Activated naive CD8-positive, alpha-beta T cell treated with anti-CD3 and anti-CD28 coated beads, Interleukin-2, amount 50 U/mL, for 24 hours (primary cell): ENCODE measurements at places on chromosomes 4 and X.
A peak's percentile ranks its signal among the peaks of the same experiment; 100 is the strongest.

- no peaks in the 10 kb centered on the region for H3K36me3 ChIP-seq
- no peaks in the 10 kb centered on the region for H3K27me3 ChIP-seq
- no peak for DNase-seq
Measured at GRCh38 chr4:8786166-8786565, 85.5 kb downstream of the HMX1 start.

DNA sequence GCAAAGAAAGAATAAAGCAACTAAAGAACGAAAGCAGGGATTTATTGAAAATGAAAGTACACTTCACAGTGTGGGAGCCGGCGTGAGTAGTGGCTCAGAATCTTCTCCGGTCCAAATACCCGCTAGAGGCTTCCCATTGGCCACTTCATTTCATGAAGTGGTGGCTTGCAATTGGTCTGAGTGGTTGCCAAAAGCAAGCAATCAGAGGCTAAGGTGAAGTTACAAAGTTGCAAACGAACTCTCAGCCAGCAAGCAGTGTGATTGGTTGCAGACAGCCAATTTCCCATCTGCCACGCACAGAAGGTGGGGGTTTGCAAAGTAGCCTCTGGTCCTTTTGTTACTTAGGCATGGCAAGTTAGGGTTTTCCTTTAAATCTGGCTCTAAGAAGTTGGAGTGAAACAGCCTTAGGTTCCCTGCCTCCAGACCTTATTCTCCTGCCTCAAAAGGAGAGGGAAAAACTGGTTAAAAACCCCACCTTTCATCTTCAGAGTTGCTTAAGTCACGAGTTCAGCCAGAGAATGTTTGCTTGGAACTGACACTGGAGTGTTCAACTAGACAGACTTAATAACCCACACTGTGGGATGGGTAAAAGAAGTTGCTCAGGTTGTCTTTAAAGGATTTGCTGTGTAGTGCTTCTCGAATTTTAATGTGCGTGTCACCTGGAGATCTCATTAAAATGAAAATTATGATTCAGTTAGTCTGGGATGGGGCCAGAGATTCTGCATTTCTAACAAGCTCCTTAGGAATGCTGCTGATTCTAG is 6.9 kb upstream of the CLOCK start:
- H3K27me3 ChIP-seq: peaks cover 17% of the 10 kb centered on the region
- H3K4me1 ChIP-seq: peaks cover 25% of the 10 kb centered on the region
- DNase-seq: no peak
- H3K4me3 ChIP-seq: no peak overlapping the region
- no peak overlapping the region for H3K27ac ChIP-seq

- no peak for DNase-seq
- H3K27me3 ChIP-seq: peaks cover 22% of the 10 kb centered on the region
- no peaks in the 10 kb centered on the region for H3K36me3 ChIP-seq
- peaks cover 10% of the 10 kb centered on the region for H3K4me1 ChIP-seq
- no peak overlapping the region for H3K27ac ChIP-seq
Measured at GRCh38 chr4:110484767-110485166, 8.8 kb downstream of the ENPEP start.

DNA sequence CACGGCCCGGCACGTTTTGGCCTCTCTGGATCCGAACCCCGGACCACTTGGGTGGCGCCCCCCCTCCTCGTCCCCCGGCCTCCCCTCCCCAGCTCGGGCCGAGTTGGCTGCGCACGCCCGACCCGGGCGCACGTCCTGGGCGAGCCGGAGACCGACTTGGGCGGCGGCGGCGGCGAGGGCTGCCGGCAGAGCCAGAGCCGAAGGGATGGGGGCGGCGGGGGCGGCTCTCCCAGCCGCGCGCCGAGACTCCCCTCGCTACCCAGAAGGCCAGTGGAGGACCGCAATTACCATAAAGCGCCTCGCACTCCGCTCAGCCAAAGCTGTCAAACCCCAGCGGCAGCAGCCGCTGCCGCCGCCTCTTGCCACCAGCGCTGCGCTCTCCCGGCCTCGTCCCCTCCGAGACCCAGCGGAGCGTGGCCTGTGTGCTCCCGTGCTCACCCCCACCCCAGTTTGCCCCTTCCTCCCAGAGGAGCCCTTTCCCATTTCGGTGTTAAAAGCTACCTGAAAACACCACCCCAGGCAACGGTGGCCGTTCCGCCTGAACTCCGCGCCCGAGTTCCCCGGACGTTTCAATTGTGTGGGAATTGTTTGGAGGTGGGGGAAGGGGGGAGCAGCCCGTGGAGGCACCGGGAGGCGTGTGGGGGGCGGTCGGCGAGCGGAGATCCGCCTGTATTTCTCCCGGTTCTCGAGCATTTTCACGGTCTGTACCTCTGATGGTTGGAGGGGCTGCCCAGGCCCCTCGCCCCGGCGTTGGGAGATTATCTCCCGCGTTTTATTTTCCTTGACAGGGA is 701 bp upstream of the BCOR start:
- H3K27me3 ChIP-seq: no peaks in the 10 kb centered on the region
- peaks cover 26% of the 10 kb centered on the region for H3K4me1 ChIP-seq
- peak; percentile 49 for DNase-seq
- peak overlapping the region; percentile 72 for H3K4me3 ChIP-seq
- H3K27ac ChIP-seq: peak overlapping the region; percentile 64

DNA sequence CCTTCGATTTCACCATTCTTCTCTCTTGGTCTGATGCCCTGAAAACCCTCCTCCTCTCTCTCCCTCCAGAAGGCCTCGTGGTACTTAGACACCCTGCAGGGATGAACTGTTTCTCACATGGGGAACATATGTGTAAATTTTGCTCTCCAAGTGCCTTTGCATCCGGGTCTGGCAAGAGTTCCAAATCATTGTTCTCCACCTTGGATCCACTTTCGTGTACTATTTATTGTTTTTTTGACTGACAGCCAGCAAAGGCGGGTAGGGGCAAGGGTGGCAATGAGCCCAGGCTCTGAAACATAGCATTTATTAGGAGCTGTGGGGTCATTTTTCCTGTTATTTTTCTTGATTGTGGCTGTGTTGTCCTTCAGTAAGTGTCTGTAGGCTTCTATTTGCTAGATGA is 81.7 kb downstream of the RTL5 start:
- no peak overlapping the region for H3K27ac ChIP-seq
- no peak for DNase-seq
- H3K27me3 ChIP-seq: peaks cover 2% of the 10 kb centered on the region

- H3K4me1 ChIP-seq: no peaks in the 10 kb centered on the region
- H3K4me3 ChIP-seq: no peak overlapping the region
- no peaks in the 10 kb centered on the region for H3K36me3 ChIP-seq
- DNase-seq: peak; percentile 1
- H3K27ac ChIP-seq: no peak overlapping the region
Measured at GRCh38 chrX:152601848-152602616, 35.7 kb upstream of the GABRQ start.

DNA sequence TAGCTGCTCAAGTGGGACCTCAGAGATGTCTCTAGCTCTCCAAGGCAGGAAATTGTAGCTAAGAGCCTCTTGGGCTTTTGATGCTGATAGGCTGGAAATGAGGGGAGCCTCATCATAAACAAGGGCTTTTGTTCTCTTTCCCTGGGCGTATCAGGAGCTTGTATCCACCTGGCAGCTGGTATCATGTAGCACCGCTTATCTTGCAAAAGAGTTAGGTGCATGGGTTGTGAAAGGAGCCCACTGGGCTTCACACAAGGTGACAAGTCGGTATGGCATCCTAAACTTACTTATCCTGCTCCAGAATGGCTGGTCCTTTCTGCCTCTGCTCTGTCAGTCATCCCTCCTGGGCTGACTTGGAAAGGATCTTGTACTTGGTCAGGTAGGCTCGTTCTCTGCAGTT is 565.8 kb downstream of the GRXCR1 start:
- H3K4me1 ChIP-seq: no peaks in the 10 kb centered on the region
- DNase-seq: no peak
- H3K36me3 ChIP-seq: no peaks in the 10 kb centered on the region
- no peaks in the 10 kb centered on the region for H3K27me3 ChIP-seq
- H3K27ac ChIP-seq: no peak overlapping the region
- no peak overlapping the region for H3K4me3 ChIP-seq

DNA sequence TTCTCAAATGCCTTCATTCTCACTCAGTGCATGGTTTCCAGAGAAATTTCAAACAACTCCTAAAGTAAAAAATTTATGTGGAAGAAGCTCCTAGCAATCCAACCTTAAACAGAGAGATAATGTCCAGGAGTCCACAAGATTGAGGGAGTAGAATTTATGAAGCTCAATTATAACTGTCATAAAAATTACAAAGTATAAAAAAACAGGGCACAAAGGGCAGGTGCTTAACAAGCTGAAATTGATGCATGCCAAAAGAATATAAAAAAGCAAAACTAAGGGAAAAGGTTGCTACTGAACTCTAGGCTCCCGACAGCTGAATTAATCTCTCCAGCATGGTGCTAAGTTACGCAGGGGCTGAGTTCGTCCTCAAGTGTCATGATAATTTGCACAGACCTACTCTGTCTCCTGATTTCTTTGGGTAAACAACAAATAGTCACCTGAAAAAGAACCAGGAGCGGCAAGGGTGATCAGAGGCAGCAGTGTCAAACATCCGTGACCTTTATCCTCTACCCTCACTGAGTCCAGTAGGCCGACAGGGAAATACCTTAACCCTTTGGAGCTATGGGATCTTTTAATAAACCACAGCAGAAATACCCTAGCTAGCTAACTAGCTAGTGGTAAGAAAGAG is 47.2 kb upstream of the RELL1 start:
- H3K4me3 ChIP-seq: no peak overlapping the region
- DNase-seq: no peak

DNA sequence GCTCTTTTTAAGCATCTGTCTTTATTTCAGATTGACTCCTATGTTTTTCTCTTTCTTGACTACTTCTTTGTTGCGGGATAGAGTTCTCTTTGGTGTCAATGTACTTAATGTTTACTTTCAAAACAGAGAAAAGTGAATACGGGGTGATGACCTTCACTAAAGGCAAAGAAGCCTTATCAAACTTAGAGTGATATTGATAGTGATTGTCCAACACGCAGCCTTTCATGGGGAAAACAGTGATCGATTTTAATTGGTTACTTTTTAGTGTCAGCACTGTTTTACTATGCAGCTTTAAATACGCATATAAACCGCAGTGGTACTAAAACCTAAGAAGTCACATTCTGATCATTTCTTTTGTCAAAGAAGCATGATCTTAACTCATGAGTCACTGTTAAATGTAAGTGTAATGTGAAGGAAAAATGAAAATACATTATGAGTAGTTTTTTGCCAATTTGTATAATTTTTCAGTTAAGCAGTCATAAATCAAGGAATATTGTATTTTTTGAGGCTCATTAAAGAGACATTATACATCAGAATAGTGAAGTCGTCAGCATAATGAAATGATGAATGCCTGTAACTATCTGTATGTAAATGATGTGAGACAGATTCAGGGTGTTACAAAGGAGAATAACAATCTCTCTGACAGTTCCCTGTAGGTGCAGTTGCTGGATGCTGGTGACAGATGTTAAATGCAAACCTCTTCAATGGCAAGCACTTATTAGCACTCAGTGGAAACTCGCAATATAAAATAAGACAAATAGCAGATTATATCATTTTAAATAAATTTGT is 2082.8 kb upstream of the TENM3 start:
- no peak for DNase-seq
- H3K4me1 ChIP-seq: no peaks in the 10 kb centered on the region
- no peak overlapping the region for H3K4me3 ChIP-seq
- H3K27ac ChIP-seq: no peak overlapping the region
- H3K36me3 ChIP-seq: no peaks in the 10 kb centered on the region
- no peaks in the 10 kb centered on the region for H3K27me3 ChIP-seq

DNA sequence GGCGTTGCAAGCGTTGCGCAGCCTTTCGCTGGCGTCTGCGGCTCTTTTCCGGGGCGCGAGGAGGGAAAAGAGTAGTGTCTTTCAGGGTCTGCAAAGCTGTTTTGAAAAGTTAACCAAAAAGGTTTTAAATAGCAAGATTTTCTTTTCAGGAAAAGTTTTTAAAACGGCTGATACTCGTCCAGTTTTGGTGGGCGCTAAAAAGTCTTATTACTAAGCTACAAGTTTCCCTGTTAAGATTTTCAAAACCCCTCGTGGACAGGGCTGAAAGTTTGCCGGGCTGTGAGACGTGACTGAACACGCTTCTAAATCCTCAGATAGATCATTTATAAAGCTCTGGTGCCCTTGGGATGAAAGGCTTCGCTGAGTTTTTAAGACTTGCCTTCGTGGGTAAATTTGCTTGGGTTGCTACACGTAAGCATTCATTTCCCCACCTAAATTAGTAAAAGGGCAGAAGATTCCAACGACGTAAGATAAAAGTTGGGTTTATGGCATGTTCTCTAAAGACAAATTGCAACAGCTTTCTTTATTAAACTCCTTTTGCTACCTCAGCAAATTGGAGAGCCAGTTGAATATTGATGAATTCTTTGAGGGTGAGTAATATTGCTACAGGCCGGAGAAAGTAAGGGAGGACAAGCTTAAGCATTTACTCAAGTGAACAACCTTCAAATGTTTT is 91.5 kb downstream of the HPRT1 start:
- no peaks in the 10 kb centered on the region for H3K36me3 ChIP-seq
- peaks cover 25% of the 10 kb centered on the region for H3K4me1 ChIP-seq

DNA sequence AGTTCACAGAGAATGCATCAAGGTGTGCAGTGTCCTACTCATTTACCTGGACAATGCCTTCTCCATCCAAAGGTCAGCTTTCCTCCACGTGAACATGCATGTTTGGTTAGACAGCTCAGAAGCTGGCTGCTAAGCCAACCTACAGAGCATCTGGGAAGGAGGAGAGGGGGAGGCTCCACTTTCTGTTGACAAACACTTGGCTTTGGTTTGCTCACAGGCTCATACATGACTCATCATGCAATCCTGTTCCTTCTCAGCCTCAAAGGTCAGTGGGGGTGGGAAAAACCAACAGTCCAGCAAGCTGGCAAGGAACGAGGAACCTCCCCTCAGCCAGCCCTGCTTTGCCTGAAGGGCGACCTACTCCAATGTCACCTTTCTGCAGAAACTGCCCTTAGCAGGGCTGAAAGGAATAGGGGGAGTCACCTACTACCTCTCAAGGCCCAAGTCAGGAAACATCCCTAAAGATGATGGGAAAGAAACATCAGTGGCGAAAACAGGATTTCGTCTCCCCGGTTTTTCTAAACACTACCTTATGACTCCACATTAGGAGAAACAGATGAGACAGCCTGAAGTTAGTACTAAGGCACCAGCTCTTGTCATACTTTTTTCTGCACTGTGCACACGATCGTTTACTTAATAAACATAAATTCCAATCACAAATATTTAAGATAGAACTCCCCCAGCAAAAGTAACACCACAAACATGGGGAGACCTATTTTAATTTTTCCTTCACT is 37.9 kb downstream of the RELL1 start:
- no peak overlapping the region for H3K4me3 ChIP-seq
- no peak overlapping the region for H3K27ac ChIP-seq
- no peaks in the 10 kb centered on the region for H3K27me3 ChIP-seq
- DNase-seq: no peak
- peaks cover 37% of the 10 kb centered on the region for H3K36me3 ChIP-seq

- no peak overlapping the region for H3K4me3 ChIP-seq
- no peaks in the 10 kb centered on the region for H3K36me3 ChIP-seq
- H3K27me3 ChIP-seq: no peaks in the 10 kb centered on the region
- H3K27ac ChIP-seq: no peak overlapping the region
- no peak for DNase-seq
- no peaks in the 10 kb centered on the region for H3K4me1 ChIP-seq
Measured at GRCh38 chrX:106177106-106177981, 9.2 kb downstream of the PWWP3B start.

GRCh38 chr4:37815591-37815990 is 10.9 kb upstream of the PGM2 start:
- no peaks in the 10 kb centered on the region for H3K27me3 ChIP-seq
- H3K36me3 ChIP-seq: no peaks in the 10 kb centered on the region
- no peak for DNase-seq
- H3K4me1 ChIP-seq: peaks cover 18% of the 10 kb centered on the region
- peak overlapping the region; percentile 84 for H3K27ac ChIP-seq
- H3K4me3 ChIP-seq: no peak overlapping the region
